NCI-H748 treated with DMSO at 0.1 percent for 48 hours (cell line): ENCODE measurements at places on chromosomes 7 and 10.

DNA sequence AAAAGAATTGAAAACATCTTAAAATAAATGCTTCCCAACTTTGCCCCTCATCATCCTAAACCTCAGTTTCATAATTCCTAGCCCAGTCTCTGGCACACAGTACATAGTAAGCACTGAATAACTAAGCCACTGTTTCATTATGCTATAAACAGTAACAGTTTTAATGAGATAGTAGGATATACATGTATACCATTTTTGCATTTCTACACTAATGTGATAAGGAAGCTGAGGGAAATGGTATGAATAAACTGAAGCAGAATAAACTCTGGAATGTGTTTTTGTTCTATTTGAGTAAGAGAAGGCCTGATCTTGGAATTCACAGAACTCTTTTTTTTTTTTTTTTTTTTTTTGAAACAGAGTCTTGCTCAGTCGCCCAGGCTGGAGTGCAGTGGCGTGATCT is 8.8 kb downstream of the NAPEPLD start:
- no peak for DNase-seq

DNA sequence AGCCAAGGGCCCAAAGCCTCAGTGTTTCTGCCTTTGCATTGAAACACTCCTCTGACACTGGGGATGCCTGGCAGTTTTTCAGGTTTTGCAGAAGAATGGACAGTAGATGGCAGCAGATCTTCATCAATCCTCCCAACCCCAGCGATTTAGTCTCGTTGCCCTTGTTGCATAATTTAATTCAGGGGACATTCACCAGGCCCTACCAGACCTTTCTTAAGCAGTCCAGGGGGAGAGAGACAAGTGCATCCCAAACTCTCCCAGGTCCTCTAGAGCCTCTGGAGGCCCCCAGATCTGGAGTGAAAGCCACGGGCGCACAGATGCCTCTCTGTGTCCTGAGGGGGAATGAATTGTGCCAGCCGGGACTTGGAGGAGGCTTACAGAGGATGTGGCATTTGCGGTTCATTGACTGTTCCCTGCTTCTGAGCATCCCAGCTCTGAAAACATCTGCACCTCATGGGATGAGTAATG is 29.6 kb downstream of the MINDY4 start:
- peak; percentile 45 for DNase-seq

DNA sequence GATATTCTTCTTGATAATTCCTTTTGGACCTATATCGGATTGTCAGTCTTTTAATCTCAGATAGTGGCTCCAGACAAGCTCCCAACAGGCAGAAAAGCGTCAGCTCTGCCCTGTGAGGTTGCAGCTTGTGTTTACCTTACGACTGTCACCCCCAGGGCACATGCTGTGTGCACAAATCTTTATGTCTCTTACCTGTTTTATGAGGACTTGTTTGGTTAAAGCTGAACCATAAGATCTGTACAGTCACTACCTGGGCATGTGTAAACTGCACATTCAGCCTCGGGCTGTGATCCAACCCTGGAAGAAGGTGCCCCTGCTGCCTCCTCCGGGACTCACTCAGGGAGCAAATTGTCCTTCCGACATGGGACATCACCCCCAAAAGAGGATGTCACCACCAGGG is 119.8 kb downstream of the GALNT17 start:
- DNase-seq: no peak

GRCh38 chr10:60964257-60965235 is 20.6 kb upstream of the RHOBTB1 start:
- peak; percentile 44 for DNase-seq

DNA sequence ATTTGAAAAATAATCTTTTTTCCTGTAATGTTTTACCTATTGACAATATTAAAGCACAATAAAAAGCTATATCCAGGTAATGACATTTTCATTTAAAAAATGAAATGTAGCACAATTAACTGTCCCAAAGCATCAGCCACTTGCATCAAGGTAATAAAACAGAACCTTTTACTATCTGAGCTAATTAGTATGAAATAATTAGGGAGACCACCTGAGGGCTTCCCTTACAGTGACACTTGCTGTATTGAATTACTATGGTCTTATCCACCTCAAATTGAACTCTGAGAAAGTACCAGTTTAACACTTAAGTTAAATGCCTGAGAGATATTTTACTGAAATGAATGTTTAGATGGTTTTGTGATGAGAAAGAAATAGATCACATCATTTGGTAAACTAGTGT is 119.4 kb upstream of the DKK1 start:
- no peak for DNase-seq

- DNase-seq: no peak
These were observed 12.5 kb downstream of the RNF32 start for GRCh38 chr7:156652886-156653568.

- no peak for DNase-seq
These were observed 2.7 kb downstream of the OGDH start for GRCh38 chr7:44608916-44609648.

DNA sequence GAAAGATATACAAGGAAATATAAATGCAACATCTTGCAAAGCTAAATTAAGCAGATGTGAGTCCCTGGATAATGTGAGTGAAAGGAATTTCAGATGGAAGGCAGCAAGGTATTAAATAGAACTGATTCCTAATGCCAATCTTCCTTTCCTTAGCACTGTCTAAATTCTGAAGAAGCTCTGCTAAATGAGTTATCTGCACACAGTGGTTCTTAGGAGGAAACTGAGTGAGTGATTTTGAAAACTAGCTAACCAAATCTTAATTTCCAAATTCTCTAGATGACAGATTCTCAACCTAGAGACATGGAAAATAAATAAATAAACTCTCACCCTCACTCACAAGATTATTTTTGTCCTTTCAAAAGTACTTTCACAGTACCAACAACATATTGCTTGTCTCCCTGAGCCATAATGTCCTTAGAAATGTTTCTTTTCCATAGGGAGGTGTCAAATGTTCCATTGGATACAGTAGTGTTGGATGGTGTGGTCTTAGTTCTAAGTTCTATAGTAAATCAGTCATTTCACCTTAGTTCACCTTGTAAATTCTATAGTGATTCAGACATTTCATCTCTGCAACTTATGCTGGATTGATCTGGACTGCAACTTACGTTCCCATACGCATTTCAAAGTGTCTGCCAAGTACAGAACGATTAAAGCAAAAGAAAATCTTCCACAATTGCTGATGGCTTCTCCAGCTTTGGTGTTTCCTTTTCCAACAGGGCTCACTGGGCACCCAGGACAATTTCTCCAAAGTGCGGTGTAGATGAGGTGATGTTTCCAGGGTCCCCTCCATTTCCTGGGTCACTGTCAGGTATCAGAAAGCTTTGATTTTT is 145.4 kb upstream of the FAM171A1 start:
- DNase-seq: no peak

DNA sequence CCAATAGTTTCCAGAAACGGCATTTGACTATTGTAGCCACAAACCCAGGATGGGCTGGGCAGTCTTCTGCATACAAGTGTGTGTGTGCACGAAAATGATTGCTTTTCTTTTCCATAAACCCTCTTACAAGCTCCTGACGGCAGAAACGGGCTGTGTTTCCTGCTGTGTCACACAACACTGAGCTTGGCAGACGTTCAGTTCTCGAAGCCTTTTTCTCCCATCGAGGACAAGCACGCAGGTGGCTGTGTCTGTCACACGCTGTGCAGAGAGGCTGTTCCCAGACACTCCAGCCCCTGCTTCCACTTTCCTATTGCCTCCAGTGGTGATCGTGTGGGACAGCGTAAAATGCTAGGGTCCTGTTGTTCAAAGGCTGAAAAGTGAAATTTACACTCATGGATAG is 32.1 kb downstream of the RBAK start:
- no peak for DNase-seq

DNA sequence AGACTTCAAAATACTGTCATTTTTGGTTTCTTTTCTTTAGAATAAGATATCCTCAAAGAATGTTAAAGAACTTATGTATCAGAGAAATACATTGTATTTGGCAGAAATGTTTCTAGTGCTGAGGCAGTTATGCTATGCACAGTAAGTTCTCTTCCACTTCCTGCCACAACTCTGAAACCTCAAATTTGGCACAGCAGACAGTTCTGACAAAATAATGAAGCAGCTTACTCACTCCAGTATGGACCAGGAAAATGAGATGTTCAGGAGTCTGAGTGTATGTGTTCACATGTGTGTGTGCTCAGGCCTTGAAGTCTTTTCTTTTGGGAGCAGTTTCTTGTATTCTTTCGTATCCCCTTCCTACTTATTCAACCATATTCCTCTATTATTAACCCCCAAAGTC is 197.0 kb upstream of the AGK start:
- no peak for DNase-seq

- DNase-seq: no peak
These were observed 375.7 kb upstream of the NPSR1 start for GRCh38 chr7:34282271-34282670.

GRCh38 chr7:87600130-87601124 is at the start of gene ABCB1:
ABCB1 (minus strand) TSS chr7:87600884; CDS start chr7:87600184, 700 bp downstream.
- no peak for DNase-seq

GRCh38 chr7:68249611-68250010 is 1253.0 kb downstream of the TYW1 start:
- no peak for DNase-seq

- DNase-seq: no peak
These were observed 91.4 kb upstream of the ZPBP start for GRCh38 chr7:50184271-50184990.

DNA sequence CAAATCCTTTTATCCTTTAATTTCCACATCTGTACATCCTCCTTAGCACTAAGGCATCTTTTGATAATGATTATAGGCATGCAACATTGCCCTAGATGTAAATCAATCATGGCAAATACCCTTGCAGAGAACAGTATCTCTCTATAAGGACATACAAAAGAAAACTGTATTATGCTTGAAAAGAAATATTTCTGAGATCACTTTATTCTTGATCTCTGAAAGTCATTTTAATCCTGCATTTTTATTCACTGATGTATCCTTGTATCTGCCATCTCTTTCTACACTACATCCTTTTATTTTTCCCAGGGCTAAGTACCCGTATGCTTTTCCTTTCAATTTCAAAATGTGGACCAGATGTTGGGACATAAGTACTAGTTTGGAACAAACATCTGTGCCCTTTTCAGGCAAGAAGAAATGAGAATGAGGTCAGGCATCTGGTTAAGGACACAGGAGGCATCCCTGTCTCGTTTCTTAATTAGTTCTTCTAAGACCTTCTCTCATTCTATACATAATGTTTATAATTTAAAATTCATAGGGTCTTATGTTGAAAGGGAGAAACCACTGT is 338.6 kb downstream of the CNTNAP2 start:
- DNase-seq: no peak

DNA sequence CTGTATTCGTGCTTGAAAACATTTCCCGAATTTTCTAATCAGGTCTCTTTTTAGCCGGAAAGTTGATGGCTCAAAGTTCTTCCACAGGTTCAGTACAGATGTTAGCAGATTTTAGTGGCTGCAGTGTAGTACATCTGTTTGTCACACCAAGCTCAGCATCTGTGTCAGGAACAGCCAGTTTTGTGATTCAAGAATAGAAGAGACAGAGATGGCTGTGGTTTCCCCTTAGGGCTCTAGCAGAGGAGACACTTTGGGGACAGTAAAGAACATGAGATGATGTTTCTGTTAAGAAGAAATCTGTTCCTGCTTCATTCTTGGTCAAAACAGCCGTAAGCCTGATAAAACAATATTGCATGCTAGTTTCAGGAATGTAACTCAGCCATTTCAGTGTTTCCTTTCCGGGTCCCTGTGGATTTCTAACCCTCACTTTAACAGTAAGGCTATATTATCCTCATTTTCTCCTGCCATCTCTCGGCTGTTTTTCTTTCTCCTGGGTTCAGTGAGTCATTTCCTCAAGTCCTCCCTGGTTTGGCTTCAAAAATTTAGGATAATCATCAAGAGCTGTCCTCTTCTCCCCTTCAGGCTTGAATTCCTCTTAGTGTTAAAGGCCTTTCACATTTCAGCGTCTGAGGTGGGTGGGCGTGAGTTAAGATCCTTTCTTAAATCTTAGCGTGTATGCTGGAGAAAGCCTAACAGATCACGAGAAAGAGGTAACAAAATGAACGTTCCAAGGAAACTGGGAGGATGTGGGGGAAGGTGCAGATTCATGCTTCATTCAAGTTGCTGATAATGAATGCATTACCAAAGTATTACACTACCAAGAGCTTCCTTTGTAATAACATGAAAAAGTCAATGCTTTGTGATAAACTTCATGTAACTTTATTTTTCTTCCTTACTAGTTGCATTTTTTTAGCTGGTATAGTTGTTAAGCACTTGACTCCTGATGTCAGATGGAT is 37.1 kb upstream of the BICC1 start:
- no peak for DNase-seq

GRCh38 chr7:76505168-76506080 is 4.9 kb upstream of the UPK3B start:
- no peak for DNase-seq

DNA sequence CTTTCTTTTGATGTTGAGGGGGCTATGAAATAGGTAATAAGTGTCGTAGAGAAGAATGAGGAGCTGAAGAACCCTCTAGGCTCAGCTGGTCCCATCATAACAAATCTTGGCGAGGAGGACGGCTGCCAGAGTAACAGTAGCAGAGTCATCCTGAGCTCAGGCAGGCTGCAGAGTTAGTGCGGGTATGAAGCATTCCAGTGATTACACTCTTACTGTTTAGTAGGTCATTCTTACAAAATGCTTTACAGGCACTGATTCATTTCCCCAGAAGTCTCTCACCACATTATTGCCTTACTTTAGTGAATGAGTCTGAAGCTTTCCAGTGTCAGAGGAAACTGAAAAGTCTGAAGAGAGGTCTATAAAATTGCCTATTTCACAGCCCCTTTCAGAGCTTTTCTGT is 43.9 kb upstream of the GPR158 start:
- no peak for DNase-seq

DNA sequence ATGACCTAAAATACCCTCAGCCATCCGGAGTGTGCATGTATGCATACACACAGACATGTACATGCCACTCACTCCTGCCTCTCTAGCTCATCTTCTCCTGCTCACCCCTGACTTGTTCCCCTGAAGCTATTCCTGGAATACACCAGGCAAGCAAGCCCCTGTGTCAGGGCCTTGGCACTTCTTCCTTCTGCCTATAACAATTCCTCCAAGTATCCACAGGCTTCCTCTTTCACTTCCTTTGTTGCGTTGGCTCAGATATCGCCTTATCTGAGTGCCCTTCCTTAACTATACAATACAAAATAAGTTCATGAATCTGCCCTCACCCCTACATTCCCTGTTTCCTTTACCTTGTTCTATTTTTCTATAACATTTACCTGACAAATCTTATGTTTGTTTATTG is 88.8 kb downstream of the NOD1 start:
- no peak for DNase-seq

DNA sequence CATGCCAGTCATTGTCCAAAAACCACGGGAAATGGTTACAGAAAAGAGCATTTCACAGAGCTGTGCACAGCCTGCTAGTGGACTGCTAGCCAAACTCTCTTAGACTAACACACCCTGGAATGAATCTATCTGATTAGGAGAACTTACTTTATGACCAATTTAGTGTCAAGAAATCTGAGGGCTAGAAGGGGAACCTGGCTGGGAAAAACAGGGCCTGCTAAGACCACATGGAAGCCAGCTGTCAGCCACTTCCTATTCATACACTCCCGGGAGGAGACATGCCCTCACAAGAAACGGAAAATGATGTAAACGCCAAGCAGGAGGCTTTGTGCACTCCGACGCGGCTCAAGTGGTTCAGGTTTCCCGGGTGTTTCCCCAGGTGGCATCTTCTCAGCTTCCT is 54.8 kb downstream of the MPP7 start:
- no peak for DNase-seq

- no peak for DNase-seq
These were observed 27.7 kb downstream of the ALDH18A1 start for GRCh38 chr10:95628786-95629185.
